ENCODE measurements at places on chromosomes 6 and 20. TPM values are rescaled to one million over a fixed set of nuclear protein-coding genes. Genes with fewer than 3 reads are reported as not detected.

DNA sequence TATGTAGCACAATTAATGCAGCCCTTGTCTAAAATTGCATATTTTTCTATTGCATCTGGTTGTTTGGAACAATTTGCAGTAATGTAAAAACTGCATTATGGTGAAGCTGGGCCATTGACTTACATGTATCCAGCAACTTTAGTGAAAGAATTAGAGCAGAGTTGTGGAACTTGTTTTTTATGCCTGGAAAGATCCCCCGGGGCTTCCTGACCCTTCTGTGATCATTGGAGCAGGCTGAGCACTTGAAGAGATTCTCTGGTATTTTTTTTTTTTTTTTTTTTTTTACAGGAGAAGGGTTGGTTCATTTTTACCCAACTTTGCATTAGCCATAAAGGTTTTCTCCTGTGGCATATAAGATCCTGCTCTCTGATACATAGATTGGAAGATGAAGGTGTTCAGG lies 45.0 kb downstream of the LIN28B start:
- no peak for DNase-seq

DNA sequence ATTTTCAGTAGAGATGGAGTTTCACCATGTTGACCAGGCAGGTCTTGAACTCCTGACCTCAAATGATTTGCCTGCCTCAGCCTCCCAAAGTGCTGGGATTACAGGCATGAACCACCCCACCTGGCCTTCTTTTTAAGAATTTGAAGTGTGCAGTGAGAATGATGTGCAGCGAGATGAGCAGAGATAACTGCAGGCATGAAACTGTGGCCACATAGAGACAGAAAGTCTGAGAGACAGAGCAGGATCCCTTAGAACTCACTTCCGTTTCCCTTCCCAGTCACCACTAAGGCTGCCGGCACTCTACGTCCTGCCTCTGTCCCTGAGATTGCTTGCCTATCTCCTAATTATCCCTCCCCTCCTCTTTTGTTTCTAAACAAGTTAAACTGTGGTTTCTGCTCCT lies 27.2 kb downstream of the IL22RA2 start:
- no peak for DNase-seq

- DNase-seq, result no peak
These were observed 6.0 kb downstream of the AFDN start for GRCh38 chr6:167832497-167833395.

GRCh38 chr6:16769986-16770376 lies 8.7 kb upstream of the ATXN1 start:
- peak; percentile 81 for DNase-seq

DNA sequence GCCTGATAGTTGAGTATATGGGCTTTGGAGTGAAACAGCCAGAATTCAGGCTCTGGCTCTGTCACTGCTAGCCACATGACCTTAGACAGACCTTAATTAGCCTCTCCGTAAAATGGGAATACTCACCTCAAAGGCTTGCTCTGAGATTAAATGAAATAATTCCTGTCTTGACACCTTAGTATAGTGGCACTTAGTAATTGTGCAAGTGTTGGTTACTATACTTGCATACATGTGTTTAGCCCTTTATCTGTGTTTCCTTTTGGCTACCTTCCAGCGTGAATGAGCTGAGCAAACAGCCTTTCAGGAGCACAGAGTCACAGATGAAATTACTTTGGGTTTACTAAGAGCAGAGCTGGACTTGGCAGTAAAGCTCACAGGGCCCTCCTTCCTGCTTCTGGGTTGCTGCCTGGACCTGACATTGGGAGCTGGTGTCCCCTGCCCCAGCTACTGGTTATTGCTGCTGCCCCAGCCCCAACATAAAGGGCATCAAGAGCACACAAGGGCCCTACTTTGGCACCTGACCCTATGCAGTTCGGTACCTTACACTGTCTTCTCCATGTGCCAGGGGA lies 32.8 kb downstream of the CD164 start:
- DNase-seq, result no peak

GRCh38 chr20:3970016-3970415 lies 45.3 kb downstream of the RNF24 start:
- DNase-seq, result no peak

GRCh38 chr6:137399881-137400443 lies 94.2 kb downstream of the OLIG3 start:
- DNase-seq, result no peak

- no peak for DNase-seq
These were observed 23.1 kb upstream of the TMEM242 start for GRCh38 chr6:157346373-157346772.

GRCh38 chr6:107717781-107718180 lies 106.3 kb downstream of the SCML4 start:
- DNase-seq, result no peak

- DNase-seq, result peak; percentile 6
These were observed 793 bp upstream of the HDAC2 start for GRCh38 chr6:113971741-113972140.

- DNase-seq, result no peak
These were observed 6.9 kb upstream of the CABLES2 start for GRCh38 chr20:62413896-62414481.

DNA sequence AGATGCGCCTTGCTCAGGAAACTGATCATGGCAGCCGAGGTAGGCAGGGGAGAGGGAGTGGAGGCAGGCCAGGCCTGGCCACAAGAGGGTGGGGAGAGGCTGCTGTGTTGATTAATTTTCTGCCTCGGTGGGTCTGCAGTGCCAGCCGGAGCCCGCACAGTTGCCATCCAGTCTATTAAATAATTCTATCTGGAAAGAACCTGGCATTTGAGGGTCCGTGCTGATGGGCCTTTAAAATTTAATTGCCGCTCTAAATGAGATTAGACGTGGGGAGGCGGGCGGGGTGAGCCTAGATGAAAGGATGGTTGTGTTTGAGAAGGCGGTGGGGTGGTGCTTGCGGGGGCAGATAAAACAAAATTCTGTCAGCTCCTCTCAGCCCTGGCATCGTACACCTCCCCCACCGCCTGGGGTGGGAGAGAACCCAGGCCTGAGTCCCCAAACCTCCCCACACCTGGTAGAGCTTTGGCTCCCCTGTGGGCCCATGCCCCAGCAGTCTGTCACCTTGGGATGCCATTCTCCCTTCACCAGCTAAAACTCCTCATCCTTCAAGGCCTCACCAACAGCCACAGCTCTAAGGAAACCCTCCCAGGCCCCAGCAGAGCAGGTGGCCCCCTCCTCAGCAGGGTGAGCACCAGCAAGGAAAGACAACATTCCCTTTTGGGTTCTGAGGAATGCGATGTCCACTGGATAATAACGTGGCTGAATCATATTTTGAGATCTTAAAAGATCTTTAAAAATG lies 167.3 kb downstream of the GRM4 start:
- DNase-seq, result no peak

DNA sequence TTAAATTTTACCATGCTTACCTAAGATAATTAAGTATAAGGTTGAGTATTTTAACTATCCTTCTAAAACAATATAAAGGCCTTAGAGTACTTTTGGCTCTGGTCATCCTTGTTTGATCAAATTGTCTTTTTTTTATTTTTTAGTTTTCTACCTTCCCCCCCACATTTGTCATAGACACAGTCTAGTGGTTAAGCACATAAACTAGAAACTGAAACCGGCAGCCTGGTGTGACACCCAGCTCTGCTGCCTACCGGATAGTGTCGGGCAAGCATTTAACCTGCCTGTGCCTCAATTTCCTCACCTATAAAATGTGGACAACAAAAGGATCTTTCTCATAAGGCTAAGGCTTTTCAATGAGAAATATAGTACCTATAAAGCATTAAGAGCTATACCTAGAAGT lies 21.6 kb upstream of the TULP4 start:
- no peak for DNase-seq

DNA sequence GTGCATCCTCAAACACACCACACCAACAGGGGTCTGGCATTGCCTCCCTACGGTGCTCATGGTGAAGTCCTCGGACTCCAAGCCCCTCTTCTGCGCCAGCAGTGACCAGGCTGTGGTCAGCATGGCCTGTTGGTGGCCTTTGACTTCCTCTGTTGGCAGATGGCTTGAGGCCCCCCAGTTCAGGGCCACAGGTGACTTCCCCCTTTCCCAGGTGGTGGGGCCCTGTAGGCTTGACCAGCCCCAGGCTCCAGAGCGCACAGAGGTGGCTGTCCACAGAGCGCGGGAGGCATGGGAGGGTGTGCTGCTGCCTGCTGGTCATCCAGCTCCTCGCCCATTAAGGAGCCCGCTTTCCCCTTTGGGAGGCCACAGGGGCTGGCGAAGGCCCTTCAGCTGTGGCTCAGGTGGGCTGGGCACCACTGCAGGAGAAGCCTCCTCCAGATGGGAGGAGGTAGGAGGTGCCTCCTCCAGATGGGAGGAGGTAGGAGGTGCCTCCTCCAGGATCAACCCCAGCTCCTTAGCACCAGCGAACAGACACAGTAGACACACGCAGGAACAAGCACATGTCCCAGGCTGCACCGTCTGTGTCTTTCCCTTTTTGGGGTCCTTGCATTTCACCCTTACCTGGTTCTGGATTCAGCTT lies 52.1 kb upstream of the BHLHE23 start:
- no peak for DNase-seq

DNA sequence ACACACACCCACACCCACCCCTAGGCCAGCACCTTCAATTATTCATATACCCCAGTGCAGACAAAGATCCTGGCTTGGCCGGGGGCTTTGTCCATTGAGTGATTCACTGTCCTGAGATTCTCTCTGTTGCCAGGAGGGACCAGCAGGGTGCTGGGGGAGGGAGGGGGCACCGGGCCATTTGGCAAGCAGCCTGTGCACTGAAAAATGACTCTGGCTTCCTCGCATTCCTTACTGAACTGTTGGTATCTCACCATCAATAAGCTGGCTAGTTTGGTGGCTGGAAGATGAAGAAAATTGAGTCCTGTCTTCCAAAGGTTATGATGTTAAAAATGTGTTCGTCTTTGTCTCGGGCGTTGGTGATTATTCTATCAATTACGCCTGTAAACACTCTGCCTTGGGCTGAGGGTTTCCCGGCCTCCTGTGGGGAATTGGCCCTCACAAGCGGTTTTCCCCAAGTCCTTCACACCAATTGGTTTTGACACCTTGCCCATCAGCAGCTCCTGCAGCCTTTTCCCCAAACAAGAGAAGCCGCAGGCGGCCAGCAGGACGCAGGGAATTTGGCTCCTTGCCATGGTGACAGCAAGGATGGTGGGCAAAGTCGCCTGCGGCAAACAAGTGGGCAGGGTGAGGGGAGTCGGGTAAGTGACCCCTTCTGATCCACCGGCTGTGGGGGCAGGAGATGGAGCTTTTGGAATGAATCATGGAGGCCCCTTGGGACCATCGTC lies 4.9 kb downstream of the VSTM2L start:
- DNase-seq, result peak; percentile 94

DNA sequence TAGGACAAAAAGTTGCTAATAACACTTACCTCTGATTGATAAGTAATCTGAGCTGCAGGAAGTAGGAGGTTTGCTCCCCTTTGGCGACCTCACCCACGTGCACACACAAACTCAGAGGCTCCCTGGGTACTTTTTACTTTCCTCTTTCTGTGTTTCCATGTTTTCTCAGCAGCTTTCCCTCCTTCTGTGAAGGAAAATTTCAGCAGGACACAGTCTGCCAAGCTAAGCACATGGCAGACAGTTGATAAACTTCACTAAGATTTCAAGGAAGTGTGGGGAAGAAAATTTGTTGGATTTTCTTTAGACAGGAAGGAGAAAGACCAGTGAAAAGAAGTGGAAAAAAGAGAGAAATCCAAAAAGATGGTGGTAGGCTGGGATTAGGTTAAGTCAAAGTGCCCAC lies 215.5 kb upstream of the ARG1 start:
- no peak for DNase-seq

DNA sequence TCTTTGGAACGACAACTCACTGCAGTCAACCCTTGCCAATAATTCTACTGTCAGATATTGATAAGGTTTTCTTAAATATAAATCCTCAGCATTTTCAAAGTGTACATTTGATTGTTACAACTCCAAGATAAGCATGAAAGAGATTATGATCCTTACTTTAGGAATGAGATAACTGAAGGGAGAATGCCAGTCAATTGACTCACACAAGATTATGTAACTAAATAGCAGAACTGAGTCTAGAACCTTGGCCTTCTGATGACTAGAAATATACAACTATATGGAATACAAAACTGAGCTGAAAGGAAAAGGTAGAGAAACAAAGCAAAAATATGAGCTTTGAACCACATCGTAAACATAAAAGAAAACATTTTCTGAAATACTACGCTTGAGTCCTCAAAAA lies 26.9 kb upstream of the STXBP5 start:
- DNase-seq, result peak; percentile 11

GRCh38 chr6:100339574-100340255 lies 125.0 kb downstream of the SIM1 start:
- no peak for DNase-seq

GRCh38 chr20:11797156-11797555 lies 120.5 kb upstream of the BTBD3 start:
- DNase-seq, result peak; percentile 70

GRCh38 chr6:85394853-85395538 lies 54.9 kb upstream of the NT5E start:
- no peak for DNase-seq

- no peak for DNase-seq
These were observed at the start of gene METTL24 for GRCh38 chr6:110357664-110358552. Gene METTL24 (minus strand): TSS chr6:110358349. CDS start chr6:110358272, 77 bp downstream.

Gene EMILIN3
- total RNA-seq, result not detected

Gene HSPA12B
- not detected for total RNA-seq

Gene ADGRF5
- total RNA-seq, result 0.19 TPM

Gene KIF13A
- 22.9 TPM for total RNA-seq

Gene TASP1
- 6.7 TPM for total RNA-seq

Gene CCN5
- not detected for total RNA-seq

Gene IL17A
- not detected for total RNA-seq

Gene GNRH2
- total RNA-seq, result not detected

Gene EDN1
- total RNA-seq, result 24.0 TPM

Gene RBPJL
- not detected for total RNA-seq

Gene CDH4
- total RNA-seq, result 5.5 TPM

Gene CST1
- not detected for total RNA-seq

Gene GDAP1L1
- not detected for total RNA-seq

Gene SLC32A1
- total RNA-seq, result not detected

Gene SLC22A16
- not detected for total RNA-seq

Gene TOX2
- 1.2 TPM for total RNA-seq
